ENCODE measurements at places on chromosomes 16 and 17.

GRCh38 chr17:62778990-62779681 lies 29.0 kb downstream of the MARCHF10 start:
- no peak for DNase-seq

DNA sequence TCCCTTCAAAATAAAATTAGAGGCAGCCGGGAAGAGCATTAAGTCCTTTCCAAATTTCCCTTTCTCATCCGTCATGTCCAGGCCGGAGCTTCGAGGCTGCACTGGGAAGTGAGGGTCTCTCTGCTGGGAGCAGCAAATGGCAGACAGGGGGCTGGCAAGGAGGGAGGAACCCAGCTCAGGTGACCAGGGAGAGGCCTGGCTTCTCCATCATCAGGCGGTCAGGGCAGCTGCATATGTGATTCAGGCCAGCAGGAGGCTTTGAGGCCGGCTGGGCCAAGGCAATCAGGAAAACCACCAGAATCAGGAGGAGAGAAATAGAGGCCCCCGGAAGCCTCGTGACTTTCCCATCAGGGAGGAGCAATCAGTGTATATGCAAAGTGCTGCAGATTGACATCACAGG lies 85.0 kb upstream of the RPL38 start:
- DNase-seq, result no peak

DNA sequence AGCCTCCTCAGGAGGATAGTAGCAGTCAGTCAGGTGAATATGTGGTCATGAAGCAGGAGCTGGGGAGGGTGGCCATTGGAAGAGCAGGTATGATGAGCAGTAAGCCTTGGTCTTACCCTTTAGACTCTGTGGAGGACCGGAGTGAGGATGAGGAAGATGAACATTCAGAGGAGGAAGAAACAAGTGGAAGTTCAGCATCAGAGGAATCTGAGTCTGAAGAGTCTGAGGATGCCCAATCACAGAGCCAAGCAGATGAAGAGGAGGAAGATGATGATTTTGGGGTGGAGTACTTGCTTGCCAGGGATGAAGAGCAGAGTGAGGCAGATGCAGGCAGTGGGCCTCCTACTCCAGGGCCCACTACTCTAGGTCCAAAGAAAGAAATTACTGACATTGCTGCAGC lies 12.7 kb downstream of the SRCAP start:
- DNase-seq, result no peak

- no peak for DNase-seq
These were observed 6.7 kb upstream of the GAST start for GRCh38 chr17:41705271-41705991.

DNA sequence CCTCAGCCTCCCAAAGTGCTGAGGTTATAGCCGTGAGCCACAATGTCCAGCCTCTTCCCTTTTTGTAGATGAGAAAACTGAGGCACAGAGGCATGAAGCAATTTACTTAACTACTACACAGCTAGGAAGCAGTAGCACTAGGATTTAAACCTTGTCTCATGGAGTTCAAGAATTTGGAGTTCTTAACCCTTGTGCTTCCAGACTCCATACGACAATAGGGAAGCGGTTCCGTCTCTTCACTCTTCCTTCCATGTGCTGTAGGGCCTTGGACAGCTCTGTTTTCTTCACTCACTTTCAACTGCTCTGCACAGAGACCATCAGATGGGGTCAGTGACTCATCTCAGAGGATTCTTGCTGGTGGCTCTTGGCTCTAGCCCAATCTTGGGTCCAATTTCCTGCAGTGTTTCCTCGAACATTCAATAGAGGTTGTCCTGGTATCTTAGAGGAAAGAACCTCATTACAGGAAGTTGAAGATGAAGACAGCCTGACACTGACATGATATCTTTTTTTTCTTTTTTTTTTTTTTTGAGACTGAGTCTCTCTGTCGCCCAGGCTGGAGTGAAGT lies 19.3 kb downstream of the ITGAL start:
- no peak for DNase-seq

GRCh38 chr17:20989481-20989880 lies 53.3 kb downstream of the USP22 start:
- DNase-seq, result no peak

DNA sequence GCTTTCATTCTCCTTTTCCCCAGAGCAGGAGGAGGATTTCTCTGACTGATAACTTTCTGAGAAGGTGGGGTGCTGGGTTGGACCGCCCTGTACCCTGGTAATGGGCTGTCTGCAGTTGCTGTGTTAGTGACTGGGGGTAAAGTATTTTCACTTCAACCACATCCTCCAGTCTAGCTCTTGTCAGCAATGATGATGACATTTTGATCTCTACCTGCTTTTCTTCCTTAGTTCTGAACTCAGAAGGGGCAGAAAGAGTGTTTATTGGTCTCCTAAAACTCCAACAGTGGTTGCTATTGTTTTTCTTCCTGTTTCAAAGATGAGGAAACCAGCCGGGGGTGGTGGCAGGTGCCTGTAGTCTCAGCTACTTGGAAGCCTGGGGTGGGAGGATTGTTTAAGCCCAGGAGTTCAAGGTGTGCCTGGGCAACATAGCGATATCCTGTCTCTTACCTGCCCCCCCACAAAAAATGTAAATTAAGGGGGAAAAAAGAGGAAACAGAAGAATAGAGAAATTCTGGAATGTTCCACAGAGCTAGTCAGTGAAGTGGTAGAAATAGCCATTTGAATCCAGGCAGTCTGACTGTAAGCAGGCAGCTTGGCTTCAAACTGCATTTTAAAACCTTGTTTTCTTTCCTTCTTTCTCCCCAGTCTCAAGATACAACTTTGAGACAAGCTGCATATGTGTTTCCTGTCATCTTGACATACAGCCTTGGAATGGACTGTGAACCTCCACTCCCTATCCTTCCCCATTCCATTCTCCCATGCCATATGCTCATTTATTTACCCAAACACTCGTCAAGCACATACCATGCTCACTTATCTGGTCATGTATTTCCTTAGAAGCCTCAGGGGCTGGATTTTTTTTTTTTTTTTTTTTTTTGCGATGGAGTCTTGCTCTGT lies 3.3 kb upstream of the N4BP1 start:
- no peak for DNase-seq

- no peak for DNase-seq
These were observed 17.6 kb downstream of the HIGD1B start for GRCh38 chr17:44865231-44865660.

- DNase-seq, result no peak
These were observed 2.5 kb downstream of the ALOX15B start for GRCh38 chr17:8041249-8041928.

All from esophagus squamous epithelium (tissue), 5 donors.